ENCODE measurements at places on chromosomes 6 and 20.

GRCh38 chr6:3751077-3751729 lies at the start of gene PXDC1:
PXDC1 (minus strand) TSS chr6:3751713; CDS start chr6:3751531, 182 bp downstream.
- DNase-seq, result peak; percentile 18

GRCh38 chr6:149136913-149137286 lies 180.6 kb upstream of the TAB2 start:
- DNase-seq, result no peak

DNA sequence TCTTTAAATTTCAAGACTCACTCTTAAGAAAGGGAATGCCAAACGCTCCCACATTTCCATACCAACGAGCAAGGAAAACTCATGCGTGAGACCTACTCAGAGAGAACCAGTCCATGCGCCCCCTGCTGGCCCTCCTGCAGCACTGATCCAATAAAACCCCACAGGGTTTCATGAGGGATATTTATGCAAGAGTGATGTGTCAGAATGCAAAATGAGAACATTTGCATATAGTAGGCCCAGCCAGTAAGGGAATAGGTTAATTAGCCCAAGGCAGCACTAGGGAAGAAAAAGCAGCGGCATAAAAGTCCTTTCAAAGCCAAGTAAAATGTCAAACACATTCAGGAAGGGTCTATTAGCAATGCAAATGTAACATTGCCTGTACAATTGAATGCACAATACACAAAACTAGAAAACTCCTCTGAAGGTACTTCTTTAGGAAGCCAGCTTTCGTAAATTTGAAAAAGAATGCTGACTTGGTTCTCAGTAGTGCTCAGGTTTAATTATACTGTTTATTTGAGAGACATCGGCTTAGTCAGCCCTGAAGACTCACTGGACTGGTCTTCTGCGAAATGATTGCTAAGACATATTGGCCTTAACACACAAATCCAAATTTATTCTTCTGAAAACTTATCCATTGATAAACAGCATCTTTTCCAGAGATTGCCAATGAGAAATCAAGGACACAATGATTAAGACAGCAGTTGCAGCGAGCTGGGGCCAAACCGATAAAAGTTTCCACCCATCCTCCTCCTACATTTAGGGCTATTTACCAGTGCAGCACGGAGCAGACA lies 93.2 kb downstream of the GMPR start:
- DNase-seq, result peak; percentile 76

GRCh38 chr6:44680202-44680720 lies 292.8 kb downstream of the CDC5L start:
- no peak for DNase-seq

DNA sequence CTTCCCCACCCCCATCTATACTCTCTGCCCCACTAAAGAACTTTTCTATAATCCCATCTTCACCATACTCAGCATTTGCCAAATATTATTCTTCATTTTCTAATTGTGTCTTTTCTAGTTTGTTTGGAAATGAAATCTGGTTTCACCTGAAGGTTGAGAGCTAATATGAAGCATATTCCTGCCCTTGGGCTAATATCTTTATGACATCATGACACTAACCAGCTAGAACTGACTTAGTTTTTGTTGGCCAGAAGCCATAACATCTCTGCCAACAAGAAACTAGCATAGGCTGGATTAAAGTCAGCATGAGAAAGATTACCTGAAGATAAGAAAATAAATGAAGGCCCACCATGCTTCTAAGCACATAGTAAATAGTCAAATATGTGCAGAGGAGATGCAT lies 16.7 kb downstream of the UNC5CL start:
- DNase-seq, result no peak

GRCh38 chr20:47818996-47819609 lies 33.8 kb upstream of the SULF2 start:
- DNase-seq, result no peak

Measured in A172 (cell line).